ENCODE measurements at places on chromosomes 11 and 22. TPM values are rescaled to one million over a fixed set of nuclear protein-coding genes. Genes with fewer than 3 reads are reported as not detected.

GRCh38 chr11:66593303-66593635 lies 284 bp downstream of the CCS start:
- DNase-seq = no peak

SCO2 gene
- total RNA-seq = 2.8 TPM

DTX4 gene
- total RNA-seq = 0.21 TPM

DNA sequence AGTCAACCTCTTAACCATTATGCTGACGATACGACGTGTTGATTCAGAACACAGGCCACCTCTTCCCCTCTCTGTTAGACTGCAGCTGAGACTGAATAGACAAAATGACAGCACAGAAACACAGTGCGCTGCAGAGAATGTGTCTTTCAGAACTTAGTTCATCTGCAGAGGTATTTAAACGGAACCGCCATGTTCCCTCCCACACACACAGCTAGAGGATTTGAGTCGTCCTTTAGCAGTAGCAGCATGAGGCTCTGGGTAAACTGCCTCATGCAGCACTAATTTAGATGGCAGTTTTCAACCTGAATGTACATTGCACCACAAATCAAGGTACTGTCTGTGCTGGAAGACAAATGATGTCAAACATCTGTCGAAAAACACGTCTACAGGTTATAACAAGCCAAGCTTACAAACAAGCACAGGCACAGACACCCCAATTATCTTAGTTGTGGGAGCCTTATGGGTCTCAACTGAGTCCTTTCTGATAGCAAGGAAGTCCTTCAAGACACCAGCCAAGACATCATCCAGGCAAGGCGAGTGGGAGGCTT lies 76.6 kb upstream of the LRRC4C start:
- no peak for DNase-seq

DNA sequence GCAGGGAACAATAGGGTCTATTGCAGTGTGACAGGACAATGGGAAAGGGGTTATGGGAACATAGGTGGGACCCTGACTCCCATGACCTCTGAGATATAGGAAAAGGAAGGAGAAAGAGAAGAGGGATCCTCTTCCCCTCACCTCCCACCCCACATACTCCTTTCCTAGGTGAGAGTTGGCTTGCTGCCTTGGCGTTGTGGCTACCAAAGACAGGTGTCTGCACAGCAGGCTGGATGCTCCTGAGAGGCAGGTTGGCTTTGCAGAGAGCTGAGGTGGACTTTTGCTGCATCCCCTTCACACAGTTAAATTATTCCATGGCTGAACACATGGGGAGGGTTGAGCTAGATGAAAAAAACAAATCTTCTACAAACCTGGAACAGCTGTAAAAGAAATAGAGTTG lies 80.7 kb downstream of the SYT9 start:
- DNase-seq = no peak

DNA sequence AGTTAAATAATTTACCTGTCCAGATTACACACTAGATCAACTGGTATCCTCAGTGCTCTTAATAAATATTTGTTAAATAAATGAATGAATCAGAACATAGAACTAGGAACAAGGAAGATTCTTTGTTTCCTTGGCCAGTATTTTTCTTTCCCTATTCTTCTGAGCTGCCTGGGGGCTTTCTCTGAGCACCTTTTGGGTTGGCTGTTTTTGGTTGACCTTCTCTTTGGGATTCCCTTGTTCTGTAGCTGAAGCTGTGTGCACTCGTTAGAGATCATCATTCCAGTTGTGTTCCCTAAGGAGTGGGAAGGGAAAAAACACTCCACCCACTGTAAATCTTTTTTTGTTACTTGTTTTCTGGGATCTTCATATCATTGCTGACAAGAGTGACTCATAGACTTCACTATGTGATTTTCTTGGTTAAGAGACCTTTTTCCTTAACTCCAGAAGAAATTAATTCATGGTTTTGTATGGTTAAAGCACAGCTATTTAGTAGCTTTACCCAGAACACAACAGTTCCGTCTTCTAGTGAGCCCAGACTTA lies 84.3 kb downstream of the STIM1 start:
- no peak for DNase-seq

RBMXL2 gene
- not detected for total RNA-seq

FERMT3 gene
- total RNA-seq = 194 TPM

GRCh38 chr11:90187839-90188238 lies 35.0 kb downstream of the CHORDC1 start:
- no peak for DNase-seq

GRCh38 chr11:114083391-114084252 lies 24.1 kb downstream of the ZBTB16 start:
- no peak for DNase-seq

DNA sequence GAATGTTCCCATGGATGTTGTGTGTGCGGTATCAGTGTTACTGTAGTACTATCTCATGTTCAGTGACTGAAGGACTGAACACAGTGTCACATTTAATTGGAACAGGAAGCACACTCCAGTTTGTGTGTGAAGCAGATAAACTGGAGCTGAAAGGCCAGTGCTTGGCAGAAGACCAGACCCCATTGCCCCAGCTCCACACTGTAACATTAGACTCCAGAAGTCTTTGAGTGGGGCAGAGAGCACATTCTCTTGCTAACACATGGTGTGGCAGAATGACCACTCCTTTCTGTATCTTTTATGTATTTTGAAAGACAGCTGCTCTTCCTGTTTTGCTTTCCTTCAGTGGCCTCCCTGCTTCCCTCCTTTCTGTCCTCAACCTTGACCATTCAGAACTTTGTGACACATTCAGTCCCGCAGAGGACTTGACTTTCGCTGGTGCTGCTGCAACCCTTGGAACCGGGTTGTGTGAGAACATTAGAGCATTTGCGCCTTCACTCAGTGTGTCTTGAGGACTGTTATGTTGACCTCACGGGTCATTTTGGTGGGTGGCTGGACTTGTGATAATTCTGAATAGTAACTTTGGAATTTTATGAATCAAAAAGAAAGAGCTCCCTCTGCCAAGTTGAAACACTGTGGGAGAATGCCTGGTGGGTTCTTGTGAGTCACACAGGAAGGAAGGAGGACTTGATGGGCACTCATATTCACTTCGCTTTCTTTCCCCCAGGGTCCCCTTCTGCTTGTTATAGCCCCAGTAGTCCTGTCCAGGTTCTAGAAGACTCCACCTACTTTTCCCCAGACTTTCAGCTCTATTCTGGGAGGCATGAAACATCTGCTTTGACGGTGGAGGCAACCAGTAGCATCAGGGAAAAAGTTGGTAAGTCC lies 26.4 kb downstream of the AMOTL1 start:
- no peak for DNase-seq

FGF3 gene
- not detected for total RNA-seq

DNA sequence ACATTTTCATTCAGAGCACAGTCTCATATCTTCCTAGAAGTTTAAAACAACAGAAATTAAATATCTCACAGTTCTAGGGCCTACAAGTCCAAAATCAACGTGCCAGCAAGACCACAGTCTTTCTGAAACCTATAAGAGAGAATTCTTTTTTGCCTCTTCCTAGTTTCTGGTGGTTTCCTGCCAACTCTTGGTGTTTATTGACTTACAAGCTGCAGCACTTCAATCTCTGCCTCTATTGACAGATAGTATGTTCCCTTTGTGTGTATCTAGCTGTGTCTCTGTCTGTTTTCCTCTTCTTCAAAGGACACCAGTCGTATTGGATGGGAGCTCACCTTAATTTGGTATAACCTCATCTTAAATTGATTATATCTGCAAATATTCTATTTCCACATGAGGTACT lies 347.5 kb downstream of the DCDC1 start:
- DNase-seq = no peak

PGR gene
- total RNA-seq = not detected

- DNase-seq = no peak
These were observed 55.7 kb upstream of the EMID1 start for GRCh38 chr22:29149841-29150555.

DNA sequence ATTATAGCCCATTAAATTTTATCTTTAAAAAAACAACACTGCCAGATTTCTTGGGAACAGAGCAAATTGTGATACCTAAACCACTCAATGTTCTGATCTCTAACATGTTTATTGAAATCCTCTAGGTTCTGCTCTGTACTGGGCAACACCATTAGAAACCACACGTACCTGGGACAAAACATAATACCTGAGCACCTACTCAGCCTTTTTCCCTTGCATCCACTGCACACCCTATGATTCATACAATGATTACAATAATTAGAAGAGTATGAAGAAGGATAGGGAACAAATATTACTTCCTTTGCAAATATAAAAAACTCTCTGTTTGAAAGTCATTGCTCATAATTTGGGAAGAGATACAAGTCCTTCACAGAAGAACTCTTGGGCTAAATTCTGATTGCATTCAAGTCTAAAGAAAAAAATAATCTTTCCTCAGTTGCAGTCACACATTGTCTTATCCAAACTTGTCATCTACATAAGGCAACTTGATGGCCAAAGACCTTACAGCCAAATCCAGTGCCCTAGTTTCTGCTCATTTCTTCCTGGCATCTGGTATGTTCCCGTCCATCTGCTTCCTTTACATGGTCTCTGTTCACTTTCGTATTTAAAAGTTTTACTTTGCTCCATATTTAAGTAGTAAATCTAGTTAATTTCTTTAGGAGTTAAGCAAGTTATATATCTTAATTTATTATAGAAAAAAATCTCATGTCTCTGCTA lies 407.4 kb downstream of the LRRC4C start:
- no peak for DNase-seq

FAT3 gene
- not detected for total RNA-seq

AIFM3 gene
- total RNA-seq = 2.2 TPM

DNA sequence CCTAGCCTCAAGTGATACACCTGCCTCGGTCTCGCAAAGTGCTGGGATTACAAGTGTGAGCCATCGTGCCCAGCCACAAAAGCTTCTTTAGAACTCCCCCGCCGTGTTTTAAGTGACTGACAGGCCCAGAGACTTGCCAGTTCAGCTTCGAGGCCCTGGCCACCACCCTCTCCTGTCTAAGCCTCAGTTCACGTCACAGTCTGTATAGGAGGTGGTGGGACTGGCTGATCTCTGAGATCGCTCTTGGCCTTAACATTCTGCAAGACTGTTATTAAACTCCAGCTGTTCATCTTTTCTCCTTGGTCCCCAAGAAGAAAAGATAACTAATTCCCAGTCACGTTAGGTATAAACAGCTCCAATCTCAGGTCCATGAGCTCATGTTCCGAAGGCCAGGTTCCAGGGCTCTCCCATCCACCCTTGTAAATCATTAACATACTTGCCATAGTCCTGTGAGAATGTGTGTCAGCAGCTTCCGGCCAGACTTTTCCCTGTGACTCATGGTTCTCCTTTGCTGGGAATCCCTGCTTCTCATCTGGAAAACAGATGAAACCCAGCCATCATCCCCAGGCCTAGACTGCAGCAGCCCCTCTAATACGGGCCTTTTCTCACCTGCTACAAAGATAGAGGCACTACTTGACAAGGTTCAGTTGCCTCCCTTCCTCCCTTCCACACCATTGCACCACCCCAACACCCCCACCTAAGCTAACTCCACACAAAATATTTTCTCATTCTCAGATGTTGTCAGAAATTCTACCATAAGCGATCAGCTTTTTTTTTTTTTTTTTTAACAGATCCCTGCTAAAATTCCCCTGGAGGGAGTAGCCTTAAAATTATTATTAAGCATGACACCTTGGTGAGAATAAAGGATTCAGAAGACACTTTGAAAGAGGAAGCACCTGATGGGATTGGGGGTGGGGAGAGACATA lies 5.6 kb upstream of the KIAA0930 start:
- DNase-seq = no peak

DNA sequence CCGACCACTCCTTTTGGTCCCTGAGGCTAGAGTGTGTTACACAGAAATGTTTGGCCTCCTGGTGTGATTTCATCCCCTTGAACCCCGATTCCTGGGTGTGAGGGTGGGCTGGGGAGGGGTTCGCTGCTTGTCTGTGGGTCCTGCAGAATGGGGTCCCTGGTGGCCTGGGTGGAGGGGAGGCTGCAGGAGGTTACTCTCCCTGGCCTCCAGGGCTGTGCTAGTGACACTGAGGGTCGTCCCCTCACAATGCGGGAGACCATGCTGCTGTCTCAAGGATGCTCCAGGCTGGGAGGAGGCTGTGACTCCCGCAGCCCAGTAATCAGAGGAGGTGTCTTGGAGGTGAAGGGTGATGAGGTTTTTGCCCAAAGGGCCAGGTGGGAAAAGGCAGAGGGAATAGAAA lies 17.0 kb upstream of the OMP start:
- DNase-seq = no peak

PRR5 gene
- 93.4 TPM for total RNA-seq
